ENCODE measurements at places on chromosomes 1 and 21.
A peak's percentile ranks its signal among the peaks of the same experiment; 100 is the strongest.

DNA sequence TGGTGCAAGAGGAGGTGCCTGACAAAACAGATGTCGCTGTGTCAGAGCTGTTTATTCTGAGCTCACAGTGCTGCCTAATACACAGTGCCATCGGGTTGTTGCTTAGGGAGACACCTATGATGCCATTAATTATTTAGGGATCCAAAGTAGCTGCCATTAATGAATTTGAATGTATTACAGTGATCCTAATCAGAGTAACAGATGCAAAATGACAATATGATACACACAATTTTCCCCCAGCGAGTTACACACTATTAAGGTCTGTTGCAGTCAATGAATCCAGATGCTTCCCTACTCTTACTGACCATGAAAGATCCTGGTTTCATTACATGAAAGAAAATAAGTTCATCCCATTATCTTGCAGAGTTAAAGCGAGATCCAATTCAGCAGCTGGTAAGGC lies 91.3 kb downstream of the RWDD3 start:
- DNase-seq, result no peak

GRCh38 chr21:38965910-38966504 lies 160.3 kb downstream of the ETS2 start:
- no peak for DNase-seq

DNA sequence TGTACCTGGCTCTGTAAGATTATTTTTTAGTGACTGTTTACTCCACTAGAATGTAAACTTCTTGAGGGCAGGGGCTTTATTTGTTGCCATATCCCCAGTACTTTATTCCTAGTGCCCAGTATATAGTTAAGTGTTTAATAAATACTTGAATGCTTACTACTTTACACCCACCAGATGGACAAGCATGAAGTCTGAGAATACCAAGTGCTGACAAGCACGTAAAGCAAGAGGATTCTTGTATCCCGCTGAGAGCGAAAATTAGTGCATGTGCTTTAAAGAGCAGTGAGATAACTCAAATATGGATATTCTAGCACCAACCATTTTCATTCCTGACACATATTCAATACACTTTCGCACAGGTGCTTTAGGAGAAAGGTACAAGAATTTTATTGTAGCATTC lies 1.5 kb upstream of the SCCPDH start:
- no peak for DNase-seq

GRCh38 chr1:202959276-202959620 lies 1.1 kb upstream of the ADIPOR1 start:
- peak; percentile 18 for DNase-seq

DNA sequence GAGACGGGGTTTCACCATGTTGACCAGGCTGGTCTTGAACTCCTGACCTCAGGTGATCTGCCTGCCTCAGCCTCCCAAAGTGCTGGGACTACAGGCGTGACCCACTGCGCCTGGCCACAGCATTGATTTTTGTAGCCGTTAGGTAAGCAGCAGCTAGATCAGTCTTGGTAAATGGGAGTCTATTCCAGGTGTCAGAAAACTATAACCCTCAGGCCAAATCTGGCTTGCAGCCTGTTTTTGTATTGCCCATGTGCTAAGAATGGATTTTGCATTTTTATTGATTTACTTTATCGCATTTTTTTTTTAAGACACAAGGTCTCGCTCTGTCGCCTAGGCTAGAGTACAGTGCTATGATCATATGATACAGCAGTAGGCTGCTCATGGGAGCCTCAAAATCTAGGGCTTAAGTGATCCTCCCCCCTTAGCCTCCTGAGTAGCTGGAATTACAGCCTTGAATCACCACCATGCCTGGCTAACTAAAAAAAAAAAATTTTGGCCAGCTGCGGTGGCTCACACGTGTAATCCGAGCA lies 16.6 kb upstream of the SRSF10 start:
- no peak for DNase-seq

DNA sequence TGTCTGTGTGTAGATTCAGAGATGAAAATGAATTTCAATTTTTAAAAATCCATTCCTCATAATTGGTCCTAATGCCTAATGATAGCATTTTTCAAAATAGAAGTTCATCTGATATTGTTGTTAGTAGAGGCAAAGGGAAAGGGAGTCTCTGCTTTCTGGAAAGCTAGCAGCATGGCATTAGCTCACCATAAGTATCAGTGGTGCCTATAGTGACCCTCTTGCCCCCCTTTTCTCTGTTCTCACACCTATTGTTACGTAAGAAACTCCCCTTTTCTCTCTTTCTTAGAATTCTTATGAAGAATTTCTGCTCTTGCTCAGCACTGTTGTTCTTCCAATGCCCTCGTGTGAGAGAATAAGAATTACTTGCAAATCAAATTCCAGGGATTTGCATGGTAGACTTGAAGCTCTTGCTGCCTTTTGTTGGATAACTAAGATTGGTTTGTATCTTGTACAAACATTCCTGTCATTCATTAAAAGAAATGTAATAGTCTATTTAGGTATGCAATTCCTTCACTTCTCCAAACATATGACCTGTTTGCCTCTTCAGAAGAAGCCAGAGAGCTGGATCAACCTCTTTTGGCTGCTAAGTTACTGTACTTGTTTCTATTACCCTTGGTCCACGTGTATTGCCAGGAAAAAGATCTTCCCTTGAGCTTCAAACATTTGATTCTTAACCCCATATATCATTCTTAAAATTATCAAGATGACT lies 69.2 kb upstream of the MAGI3 start:
- no peak for DNase-seq

GRCh38 chr1:13583966-13584791 lies 547 bp downstream of the PDPN start:
- DNase-seq, result peak; percentile 40

- DNase-seq, result peak; percentile 69
These were observed 112.2 kb downstream of the NR5A2 start for GRCh38 chr1:200139661-200140250.

DNA sequence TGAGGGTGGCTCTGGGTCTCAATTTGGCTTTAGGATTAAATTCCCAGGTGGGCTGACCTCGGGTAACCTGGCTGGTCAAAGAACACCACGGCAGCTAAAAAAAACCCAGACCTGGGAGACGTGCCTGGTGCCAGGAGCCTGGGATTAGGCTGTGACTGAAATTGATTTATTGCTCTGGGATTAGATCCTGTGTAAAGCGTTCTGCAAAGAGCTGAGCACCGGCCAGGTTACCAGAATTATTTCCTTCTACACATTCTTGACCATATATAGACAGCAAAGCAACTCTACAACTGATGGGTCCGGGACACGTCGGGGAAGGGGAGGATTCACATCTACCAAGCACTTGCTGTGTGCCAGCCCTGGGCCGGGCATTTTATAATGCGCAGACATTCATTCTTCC lies 45.2 kb downstream of the TMCO4 start:
- DNase-seq, result no peak

GRCh38 chr1:212621949-212622305 lies 13.4 kb downstream of the ATF3 start:
- DNase-seq, result no peak

DNA sequence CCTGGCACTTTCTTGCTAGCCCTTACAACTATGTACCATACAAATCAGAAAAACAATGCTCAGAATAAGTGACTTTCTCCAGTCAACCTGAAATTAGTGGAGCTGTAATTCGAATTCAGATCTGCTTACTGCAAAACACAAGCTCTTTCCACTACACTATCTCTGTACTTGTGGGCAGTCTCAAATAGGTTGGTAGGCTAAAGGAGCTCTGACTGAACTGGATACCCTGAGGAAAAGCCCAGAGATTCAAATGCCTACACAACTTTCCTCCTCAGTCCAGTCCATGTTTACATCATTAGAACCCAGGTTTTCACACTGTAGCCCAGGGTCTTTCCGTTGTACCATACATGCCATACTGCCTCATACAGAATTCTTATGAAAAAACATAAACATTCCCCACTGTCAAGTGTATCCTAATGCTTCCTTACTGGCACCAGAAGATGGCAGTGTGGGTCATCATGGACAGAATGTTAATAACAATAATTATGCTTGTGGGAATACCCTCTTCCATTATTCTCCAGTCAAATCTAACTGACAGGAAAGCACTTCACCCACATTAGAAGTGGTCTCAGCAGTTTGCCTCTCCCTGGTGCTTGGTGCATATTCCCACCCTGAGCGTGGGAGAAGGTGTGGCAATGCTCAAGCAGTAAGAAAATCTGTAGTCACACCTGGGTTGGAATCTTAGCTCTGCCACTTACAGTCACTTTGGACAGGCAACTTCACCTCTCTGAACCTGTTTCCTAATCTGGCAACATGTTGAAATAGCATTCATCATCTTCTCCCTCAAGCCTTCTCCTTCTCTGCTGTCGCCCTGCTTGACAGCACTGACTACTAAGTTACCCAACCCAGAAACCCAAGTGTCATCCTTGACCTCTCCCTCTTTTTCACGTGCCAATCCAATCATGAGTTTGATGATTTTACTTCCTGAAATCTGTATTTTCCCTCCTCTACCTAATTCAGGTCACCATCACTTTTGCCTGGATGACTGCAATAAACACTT lies 14.4 kb upstream of the ZFYVE9 start:
- DNase-seq, result peak; percentile 72

DNA sequence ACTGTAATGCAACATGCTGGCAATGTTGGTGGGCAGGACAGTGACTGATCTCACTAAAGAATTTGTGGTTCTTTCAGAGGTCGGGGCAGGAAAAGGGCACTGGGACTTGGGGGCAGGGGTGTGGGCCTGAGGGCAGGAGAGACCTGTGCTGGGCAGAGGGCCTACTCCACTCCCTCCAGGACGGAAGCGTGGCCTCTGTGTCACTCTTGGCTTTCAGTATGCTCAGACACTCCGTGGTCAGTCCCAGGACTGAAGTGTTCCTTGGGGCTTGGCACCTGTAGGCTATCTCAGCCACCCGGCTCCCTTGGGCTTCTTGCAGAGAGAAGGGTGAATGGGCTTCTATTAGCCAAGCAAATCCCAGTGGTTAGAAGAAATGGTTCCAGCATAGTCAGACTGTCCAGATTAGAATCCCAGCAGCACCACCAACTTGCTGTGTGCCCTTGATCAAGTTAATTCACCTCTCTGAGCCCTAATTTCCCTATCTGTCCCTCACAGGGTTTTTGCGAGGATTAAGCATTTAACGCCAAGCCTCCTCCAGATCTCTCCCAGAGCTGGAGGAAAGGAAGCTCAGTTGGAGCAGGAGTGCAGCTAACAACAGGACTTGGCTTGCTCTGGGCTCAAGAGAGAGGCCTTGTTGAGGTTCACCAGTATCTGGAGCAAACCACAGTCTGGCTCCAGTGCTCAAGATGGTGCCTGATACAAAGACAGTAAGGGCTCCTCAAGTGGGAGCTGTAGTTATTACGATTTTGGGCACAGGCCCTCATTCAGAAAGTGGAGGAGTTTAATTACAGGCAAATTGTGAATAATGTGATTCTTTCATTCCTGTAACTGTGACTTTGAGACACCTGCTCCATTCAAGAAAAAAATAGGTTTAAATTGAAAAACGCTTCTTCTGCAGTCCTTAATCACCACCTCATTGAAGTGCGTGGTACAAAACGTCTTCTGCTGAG lies 57.7 kb upstream of the LRP8 start:
- DNase-seq, result no peak

DNA sequence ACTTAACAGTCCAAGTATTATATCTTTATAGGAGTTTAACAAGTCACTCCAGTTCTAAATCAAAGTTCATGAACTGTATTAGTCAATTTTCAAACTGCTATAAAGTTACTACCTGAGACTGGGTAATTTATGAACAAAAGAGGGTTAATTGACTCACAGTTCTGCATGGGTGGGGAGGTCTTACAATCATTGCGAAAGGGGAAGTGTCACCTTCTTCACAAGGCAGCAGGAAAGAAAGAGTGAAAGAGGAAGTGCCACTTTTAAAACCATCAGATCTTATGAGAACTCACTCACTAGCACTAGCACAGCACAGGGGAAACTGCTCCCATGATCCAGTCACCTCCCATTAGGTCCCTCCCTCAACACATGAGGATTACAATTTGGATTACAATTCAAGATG lies 70.0 kb downstream of the CLCA4 start:
- DNase-seq, result no peak

- no peak for DNase-seq
These were observed 238.6 kb downstream of the DUSP10 start for GRCh38 chr1:221503268-221503667.

DNA sequence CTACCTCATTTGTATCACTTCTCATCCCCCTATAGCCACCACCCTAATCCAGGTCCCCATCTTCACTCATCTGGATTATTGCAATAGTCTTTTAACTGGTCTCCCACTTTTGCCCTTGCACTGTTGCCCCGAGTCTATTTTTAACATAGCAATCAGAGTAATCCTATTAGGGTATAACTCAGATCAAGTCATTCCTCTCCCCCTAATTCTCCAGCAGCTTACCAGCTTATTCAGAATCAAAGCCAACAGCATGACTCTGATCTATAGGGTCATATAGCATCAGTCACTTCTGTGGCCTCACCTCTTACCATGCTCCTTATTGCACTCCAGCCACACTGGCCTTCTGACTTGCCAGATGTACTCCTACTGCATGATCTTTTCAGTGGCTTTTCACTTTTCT lies 140.7 kb downstream of the PAPPA2 start:
- DNase-seq, result no peak

GRCh38 chr21:45354970-45355369 lies 50.0 kb upstream of the COL18A1 start:
- no peak for DNase-seq

DNA sequence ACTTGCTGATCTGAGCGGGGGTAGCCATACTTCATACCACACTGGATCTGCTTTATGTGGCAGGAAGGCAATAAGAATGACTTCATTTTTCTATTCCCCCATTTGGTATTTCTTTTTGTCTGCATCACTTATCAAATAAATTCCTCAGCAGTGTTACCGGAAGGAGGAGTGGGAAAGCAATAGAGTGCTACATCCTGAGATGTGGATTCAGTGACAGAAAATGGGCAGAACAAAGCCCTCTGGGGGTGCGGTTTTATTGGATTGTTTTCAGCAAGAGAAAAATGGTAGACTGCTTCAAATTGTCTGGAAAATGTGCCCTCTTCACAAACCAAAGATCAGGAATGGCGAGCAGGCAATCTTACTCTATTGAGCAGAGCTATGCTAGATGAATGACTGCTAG lies 751.9 kb upstream of the NEGR1 start:
- no peak for DNase-seq

- DNase-seq, result no peak
These were observed 92.3 kb downstream of the SPATA46 start for GRCh38 chr1:162284206-162284955.

Measured in AG08395 (cell line).